ENCODE measurements at places on chromosomes 3 and 15.
A peak's percentile ranks its signal among the peaks of the same experiment; 100 is the strongest.

- no peak for DNase-seq
Measured at GRCh38 chr3:40216471-40216870, 93.0 kb upstream of the EIF1B start.

DNA sequence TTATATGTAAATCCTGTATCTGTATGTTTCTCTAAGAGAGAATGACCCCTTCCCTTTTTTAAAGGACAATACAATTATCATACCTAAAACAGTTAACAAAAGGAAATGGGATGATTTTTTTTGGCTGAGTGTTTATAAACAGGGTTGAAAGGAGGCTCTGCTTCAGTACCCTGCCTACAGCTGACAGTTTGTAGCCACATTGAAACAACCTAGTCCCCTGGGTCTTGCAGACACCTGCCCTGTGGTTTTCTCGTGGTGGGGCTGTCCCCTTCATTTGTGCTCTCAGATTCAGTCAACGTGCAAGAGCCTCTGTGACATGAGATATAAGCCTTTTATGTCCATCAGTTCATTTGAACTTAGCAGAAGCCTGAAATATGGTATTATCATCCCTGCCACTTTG, 2.3 kb upstream of the HMCES start:
- DNase-seq = no peak

- peak; percentile 45 for DNase-seq
Measured at GRCh38 chr3:51942603-51943450, 664 bp downstream of the PARP3 start.

- peak; percentile 61 for DNase-seq
Measured at GRCh38 chr3:120567370-120568201, 28.6 kb upstream of the NDUFB4 start.

GRCh38 chr3:30340500-30340899, 265.9 kb upstream of the TGFBR2 start:
- DNase-seq = no peak

Measured in endodermal cell (in vitro differentiated cells).